Right renal pelvis (tissue), 4 donors: ENCODE measurements at places on chromosomes 3 and 15. TPM values are rescaled to one million over a fixed set of nuclear protein-coding genes. Genes with fewer than 3 reads are reported as not detected.

The GPR160 gene
- polyA plus RNA-seq = 43.0 TPM

- no peak for DNase-seq
Measured at GRCh38 chr15:99202176-99202552, 47.2 kb downstream of the TTC23 start.

DNA sequence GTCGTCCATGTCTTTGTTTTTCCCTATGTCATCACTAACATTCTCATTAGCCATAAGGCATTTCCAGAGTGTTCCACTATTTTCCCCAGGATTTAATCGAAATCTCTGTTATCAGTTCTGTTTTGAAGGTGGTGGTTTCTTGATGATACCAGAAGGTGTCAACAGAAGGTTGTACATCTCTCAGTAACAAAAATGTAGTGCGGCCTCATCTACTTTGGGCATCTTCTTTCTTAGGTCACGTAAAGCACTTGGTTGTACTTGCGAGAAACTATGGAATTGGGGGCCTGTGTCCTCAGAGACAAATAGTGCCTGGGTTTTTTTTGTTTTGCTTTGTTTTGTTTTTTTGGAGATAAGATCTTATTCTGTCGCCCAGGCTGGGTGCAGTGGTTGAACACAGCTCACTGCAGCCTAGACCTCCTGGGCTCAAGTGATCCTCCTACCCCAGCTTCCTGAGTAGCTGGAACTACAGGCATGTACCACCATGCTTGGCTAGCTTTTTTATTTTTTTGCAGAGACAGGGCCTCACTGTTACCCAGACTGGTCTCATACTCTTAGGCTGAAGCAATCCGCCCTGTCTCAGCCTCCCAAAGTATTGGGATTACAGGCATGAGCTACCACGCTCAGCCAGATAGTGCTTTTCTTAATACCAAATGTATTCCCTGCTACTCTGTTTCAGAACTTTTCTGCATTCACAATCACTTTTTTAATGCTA lies 61.2 kb upstream of the FURIN start:
- no peak for DNase-seq

- no peak for DNase-seq
Measured at GRCh38 chr3:107222907-107223306, 154.3 kb upstream of the CCDC54 start.

The RAB6B gene
- polyA plus RNA-seq = 17.8 TPM

DNA sequence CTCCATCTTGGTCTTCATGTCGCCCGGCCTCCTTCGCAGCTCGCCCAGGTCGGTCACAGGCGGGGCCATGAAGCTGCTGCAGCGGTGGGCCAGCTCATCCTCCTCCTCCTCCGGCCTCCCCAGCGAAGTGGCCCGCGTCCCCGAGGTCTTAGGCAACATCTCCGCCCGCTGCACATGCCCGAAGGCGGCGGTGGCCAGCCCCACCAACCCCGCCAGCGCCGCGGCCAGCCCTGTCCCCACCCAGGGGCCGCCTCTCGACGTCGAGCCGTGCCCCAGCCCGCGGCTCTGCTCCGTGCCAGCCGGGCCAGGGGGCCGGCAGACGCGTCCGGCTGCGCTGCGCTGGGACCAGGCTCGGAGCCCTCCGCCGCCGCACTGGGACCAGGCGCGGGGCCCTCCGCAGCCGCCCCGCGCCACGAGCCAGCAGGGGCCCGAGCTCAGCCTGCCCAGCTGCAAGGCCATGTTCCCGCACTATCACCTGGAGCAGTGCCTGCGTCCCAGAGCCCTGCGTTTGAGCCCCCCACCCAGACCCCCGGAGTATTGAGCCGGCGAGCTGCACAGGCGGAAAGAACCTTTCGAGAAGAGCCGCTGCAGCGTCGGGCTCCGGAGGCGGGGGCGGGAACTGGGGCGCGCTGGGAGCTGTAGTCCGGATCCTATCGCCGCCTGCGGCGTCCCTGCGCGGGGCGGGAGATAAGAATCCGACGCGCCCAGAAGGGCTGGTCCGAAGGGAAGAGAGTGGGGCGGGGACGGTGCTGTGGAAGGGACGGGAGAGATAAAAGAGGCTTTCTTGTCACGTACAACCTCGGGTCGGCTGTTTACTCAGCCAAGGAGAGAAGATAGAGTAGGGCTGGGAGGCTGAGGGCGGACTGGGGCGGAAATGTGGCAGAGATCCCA lies at the start of gene CPOX:
Gene CPOX, minus strand, starts transcription at position 566 of the 891 bp plus-strand sequence. Its CDS starts 107 bp downstream, at position 459.
- DNase-seq = peak; percentile 70
